ENCODE measurements at places on chromosomes 16 and 17. TPM values are rescaled to one million over a fixed set of nuclear protein-coding genes. Genes with fewer than 3 reads are reported as not detected.

The DHX58 gene
- 9.7 TPM for total RNA-seq

The MYH10 gene
- 36.5 TPM for total RNA-seq

The MPP2 gene
- 3.5 TPM for total RNA-seq

The AHSP gene
- not detected for total RNA-seq

DNA sequence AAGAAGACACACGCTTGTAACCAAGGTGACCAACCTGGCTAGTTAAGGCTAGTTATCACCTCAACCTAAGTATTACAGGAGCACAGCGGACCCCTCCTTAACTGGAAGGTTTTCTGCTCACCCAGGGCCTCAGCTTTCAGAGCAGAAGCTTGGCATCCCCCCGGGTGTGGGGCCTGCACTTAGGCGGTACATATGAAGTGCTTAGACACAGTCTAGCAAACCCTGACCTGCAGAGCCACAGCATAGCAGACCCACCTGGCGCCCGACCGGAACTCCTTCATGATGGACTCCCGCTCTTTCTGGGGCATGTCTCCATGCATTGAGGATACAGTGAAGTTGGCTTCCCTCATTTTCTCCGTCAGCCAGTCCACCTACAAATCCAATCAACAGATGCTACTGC, 9.8 kb downstream of the EIF4A3 start:
- no peak for DNase-seq

DNA sequence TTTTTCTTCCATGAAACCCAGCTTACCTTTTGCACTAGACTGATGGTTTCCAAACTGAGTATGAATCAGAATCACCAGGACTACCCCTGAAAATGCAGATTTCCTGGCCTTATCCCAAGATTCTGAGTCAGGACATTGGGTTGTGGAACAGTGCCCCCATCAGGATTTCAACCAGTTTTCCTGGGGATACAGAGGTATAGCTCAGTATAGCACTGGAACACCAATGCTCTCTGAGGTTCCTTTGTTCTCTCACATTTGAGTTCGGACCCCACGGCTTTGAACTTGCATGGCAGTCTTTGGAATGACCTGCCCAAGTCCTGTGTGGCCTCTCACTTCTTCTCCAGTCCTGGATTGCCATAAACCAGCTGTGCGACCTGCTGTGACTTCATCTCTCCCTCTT, 12.8 kb upstream of the CCL8 start:
- no peak for DNase-seq

DNA sequence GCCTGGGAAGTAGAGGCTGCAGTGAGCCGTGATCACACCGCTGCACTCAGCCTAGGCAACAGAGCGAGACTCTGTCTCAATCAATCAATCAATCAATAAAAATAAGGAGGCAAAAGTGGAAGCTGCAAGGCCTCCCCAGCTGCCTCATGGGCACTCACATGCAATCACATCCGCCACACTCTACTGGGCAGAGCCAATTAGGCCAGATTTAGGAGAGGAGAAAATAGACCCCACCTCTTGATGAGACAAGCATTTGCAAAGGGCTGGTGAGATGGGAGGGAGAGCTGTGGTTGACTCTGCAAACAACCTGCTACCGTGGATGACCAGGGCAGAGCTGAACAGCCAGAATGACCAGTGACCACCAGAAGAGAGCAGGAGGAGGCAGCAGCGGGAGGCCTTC, 14.7 kb upstream of the GSG1L start:
- DNase-seq: no peak

DNA sequence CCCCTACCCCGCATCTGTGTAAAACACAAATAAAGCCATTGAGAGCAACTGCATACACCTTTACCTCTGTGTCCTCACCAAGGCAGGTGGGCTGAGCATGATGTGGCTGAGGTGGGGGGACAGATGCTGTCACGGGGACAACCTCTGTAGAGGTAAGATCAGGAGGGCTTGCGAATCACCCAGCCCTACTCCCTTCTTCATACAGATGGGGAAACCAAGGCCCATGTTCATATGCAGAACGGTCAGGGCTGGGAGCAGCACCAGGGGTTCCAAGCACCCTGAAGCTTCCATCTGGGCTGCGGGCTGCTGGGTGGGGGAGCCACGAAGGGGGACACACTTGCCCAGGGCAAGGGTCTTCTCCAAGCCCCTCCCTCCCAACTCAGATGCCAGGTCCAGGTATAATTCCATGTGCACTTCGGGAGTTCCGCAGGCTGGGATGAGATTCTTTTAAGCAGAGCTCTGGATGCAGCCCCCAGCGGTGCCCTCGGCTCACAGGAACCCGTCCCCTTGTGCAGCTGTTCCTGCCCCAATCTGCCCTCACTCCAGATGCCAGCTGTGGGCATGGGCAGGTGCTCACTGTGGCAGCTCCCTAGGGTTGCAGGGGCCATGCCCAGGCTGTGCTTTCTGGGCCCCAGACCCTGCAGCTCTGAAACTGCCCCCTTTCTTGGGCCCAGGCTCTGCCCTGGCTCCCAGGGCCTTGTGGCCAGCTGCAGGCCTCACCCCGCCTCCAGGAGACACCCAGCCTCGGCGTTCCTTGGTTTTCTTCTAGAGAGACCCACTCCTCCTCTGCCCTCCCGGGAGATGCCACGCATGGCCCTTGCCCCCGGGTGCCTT, 9.6 kb downstream of the CTRB1 start:
- DNase-seq: no peak

- DNase-seq: no peak
Observed at GRCh38 chr17:78223061-78223460, 8.4 kb upstream of the TMEM235 start.

GRCh38 chr17:35809855-35810461, 674 bp downstream of the TAF15 start:
- DNase-seq: no peak

- no peak for DNase-seq
Observed at GRCh38 chr17:76353004-76353598, 615 bp downstream of the PRPSAP1 start.

DNA sequence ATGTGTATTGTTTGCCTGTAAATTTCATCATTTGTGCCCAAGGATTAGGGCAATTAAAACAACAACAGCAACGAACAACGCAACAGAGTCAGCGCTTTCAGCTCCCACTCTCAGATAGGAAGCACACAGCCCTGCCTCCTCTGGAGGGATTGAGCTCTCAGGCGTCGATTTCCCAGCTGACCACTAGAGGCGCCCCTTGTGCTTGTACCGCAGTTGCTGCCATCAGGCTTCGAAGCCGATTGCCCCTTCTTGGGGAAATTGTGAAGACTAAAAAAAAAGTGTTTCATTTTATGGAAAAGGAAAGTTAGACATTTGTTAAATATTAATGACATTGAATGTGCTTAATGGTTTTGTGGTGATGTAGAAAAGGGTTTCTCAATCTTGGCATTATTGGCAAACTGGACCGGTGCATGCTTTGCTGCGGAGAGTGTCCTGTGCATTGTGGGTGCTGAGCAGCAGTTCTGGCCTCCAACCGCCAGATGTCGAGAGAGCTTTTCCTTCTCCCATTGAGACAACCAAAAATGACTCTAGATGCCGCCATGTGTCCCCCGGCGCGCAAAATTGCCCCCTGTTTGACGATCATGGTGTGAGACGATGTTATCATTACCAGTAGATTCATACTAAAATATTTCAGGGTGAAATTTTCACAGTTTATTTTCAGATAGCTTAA, 650.4 kb upstream of the RBFOX1 start:
- peak; percentile 7 for DNase-seq

DNA sequence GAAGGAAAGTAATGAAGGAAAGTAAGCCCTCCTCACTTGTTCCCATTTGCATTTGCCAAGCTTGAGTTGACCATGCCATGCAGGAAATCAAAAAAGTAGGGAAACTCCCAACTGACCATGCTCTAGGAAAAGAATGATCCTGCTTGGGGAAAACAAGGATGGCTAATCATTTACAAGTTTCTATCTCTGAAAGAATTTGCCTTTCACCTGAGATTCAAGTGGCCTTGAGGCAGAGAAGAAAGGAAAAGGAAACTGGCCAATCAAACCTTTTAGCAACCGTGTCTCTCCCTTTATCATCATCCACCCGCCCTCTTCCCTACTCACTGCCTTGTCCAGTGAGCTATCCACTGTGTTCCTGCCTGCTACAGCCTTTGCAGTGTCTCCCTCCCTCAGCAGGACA, 757.2 kb upstream of the SOX9 start:
- no peak for DNase-seq

DNA sequence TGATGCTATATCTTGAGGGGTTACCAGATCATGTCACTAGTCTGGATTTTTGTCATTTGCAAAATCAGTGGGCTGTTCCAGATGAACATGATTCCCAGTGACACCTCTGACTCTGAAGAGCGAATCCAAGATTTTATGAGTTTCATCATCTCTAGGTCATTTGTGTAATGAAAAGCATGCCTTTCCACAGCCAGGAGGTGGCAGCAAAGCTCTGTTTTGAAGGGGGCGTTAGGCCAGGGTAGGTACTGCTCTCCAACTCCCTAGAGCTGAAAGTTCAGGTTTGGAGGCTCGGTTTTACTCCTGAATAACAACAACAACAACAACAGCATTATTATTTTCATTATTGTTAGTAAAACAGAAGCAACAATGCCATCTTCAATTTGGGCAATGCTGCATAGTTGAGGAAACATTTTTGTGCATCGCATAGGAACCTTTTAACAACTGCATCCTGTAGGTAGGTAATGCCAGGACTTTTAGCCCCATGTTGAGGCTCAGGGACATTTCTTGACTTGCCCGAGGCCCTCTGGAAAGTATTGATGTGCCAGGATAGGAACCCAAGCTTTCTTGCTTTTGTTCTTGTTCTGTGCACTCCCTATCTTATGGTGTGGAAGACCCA, 77.0 kb downstream of the MYH13 start:
- DNase-seq: peak; percentile 22

DNA sequence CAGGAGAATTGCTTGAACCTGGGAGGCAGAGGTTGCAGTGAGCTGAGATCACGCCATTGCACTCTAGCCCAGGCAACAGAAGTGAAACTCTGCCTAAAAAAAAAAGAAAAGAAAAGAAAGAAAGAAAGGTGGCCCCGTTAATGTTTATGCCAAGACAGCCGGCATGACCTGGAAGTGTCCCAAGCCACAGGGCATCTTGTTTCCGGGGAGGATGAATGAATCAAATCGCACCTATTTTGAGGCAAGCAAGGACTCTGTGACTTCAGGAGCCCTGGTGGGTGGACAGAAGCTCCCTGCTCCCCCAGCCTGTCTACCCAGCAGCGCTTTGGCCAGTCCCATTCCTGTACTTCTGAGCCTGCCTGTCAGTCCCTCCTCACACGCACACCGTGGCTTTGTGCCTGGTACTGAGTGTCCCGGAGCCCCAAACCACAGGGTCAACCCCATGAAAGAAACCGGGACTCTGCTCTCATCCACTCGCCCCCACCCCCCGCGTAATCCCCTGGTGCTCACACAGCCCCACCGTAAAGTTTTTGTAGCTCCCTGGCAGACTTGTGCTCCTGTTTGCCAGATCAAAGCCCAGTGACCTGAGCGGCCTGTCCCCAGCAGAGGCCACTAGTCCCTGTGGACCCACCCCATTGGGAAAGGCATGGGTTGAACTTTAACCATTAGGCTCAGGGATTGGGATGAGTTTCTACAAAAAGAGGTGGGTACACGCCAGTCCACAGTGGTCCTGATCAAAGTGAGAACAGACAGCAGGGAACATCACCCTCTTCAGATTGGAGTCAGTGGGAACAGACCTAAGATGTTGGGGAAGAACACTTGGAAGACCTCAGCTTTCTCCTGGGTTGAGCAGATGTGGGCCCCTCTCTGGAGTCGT, 19.3 kb downstream of the CD2BP2 start:
- DNase-seq: no peak

DNA sequence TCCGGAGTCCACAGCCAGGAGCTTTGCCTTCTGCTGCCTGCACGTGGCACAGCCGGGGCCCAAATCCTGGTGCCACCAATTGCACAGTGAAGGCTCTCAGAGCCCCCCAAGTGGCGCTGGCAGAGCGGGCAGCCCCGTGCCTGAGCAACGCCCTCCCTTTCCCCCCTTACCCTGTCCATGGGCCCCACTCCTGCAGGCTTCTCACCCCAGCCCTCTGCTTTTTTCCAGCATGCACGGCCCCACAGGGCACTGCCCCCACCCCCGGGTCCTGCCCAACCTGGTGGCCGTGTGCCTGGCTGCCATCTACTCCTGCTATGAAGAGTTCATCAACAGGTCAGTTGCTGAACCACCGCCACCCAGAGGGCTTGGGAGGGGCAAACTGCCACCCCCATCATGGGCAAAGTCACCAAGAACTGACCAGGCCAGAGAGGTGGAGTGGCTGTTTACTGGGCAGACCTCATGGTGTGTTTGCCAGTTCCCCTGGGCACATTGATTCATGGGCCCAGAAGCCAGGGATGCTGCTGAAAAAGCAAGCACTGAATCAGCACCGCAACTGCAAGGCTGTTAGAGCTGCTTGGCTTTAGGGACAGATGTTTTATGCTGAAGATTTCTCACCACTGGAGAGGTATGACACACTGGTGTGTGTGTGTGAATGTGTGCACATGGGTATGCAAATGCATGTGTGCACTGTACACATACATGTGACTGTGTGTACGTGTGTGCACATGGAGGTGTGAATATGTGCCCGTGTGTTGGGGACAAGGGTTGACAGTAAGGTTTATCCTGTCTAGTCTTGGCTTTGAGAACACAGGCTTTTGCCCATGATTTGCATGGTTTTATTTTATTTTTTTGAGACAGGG, 107.1 kb upstream of the PLCG2 start:
- DNase-seq: no peak

DNA sequence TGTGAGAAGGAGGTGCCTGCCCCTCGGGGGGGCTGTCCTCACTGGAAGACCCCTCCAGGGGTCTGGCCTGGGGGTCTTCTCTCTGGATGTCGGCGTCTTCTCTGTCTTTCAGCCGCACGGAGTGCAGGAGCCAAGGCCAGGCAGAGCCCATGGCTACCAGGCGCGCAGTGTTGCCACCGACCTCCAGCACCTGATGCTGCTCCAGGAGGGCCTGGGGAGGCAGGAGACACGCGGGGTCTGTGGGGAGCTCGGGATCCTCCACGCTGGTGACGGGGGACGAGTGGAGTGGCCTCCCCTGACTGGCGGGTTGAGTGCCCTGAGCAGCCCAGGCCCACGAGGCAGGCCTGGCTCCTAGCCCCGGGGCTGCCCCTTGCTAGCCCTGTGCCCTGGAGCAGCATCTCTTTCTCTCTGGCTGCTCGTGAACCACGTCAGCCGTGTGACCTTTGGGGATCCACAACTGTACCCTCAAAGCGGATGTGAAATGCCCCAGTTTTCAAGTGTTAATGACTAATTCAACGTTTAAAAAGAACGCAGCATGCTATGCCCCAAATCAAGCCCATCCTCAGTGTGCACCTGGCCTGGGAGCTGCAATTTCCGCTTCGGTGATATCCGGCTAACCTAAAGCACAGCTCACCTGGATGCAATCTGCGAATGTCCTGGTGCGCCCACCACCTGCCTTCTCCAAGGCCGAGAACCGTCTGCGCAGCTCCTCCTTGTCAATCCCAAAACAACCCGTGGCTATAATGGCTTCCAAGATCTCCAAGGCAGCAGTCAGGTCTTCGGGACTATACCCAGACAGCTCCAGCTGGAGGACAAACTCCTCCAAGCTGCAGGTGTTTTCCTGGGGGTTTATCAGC, 62.9 kb downstream of the IL21R start:
- DNase-seq: no peak

- DNase-seq: peak; percentile 30
Observed at GRCh38 chr17:6507535-6507934, 48.8 kb downstream of the PITPNM3 start.

All from Panc1 (cell line).